ENCODE measurements at places on chromosomes 13 and 19.
A peak's percentile ranks its signal among the peaks of the same experiment; 100 is the strongest.

- no peak for DNase-seq
Measured at GRCh38 chr19:35438527-35438926, 9.5 kb upstream of the FFAR2 start.

DNA sequence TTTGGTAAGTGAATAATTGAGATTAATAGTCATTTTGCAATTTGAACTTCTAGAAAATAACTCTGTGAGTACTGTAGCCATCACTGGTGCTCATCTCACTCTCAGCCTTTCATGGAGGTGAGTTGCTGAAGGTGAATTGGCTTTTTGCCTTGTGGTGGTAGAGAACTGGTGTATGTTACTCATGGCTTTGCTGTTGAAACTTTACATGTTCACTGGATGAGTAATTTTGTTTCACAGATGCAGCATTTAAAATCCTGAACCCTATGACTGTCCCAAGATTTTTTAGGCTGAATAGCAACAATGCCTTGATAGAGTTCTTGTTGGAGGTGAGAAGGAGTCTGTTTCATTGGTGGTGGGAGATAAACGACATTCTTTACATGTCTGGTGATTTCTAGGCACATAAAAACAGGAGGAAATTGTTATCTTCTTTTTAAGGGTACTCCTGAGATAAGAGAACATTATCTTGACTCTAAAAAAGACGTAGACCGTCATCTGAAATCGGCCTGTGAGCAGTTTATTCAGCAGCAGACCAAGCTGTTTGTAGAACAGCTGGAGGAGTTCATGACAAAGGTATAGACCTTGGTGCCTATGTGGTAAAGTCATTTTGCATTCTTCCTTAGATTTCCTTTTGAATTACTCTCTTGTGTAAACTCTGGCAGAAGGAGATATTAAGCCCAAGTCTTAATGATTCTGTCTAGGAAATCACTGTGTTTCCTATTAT, 53.9 kb downstream of the COG3 start:
- DNase-seq, result no peak

GRCh38 chr19:798415-799075, 1.3 kb downstream of the PTBP1 start:
- DNase-seq, result peak; percentile 23

- no peak for DNase-seq
Measured at GRCh38 chr13:27820524-27821482, 28.5 kb downstream of the GSX1 start.

DNA sequence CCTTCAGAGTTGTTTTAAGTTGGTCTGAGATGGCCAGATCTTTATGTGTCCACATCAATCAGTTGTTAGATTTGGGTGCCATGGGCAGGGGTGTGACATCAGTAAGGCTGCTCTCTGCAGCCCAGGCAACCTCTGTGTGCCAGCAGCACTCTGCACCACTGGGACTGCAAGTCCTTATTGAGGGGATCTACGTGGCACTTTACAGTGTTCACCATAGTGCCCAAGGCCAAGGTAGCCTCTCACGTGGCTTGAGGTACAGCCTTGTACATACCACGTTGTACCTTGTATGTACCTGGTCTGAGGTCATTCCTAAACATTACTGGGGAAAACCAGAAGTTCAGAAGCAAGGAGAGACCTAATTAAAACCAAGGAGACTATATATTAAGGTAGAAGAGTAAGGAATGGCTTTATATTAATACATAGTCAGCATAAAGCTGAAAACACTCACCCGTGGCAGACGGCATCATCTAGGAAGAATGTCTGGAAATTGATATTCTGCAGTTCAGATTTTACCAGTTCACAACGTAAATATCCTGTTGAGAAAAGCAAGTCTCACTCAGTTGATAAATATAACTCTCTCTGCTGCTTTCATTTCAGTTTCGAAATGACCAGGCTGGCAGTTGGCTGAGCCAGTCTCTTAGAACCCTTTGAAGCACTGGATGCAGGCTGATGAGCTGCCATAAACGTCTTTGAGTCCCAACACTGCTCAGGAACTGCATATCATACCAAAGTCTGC, 128.8 kb downstream of the ZDHHC20 start:
- no peak for DNase-seq

DNA sequence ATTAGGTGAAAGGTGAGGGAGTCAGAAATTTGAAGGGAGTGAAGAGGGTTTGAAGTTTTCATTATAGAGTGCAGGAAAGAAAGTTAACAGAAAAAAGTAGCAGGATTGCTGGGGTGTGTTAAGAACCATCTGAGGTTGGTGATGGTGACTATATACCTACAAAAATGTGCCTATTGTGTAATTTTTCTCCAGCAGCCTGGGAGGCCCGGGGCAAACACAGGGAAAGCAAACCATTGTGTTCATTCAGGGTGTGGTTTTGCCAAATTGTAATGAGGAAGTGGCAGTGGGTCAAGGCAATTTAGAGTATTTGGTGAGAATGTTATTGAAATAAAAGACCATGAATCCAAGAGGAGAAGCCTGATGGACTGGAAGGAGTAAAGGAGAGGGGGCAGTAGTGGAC, 8.2 kb upstream of the SUCLA2 start:
- DNase-seq, result no peak

GRCh38 chr13:113448885-113449692, 4.2 kb downstream of the ADPRHL1 start:
- peak; percentile 43 for DNase-seq

- no peak for DNase-seq
Measured at GRCh38 chr13:50213526-50213925, 198.3 kb downstream of the KCNRG start.

- DNase-seq, result no peak
Measured at GRCh38 chr13:24894972-24895300, 131.0 kb downstream of the RNF17 start.

GRCh38 chr19:10514211-10515145, 2.8 kb downstream of the S1PR5 start:
- no peak for DNase-seq

DNA sequence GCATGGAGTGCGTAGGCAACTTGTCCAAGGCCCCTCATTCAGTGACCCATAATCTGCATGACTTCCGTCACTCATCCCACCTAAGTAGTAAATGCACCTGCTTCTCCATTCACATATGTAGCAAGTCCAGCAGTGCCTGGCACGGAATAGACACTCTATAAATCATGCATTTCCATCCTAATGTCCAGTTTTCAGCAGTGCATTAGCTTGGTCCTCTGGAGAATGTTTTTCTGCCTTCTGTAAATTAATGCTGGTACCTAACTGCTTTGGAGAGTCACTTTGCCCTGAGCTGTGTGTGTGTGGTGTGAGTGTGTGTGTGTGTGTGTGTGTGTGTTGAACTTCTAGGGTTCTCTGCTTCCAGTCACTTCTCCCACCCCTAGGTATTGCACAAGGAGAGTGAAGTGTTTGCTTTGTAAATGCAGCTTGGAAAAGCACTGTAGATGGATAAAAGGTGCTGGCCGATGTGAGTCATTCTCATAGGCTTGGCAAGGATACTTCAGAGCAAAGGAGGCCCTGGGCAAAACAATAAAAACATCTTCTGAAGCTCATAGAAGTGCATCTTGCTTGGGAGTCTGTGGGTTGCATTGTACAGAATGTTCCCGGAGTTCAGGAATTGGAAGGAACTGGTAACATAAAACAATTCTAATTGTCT, 181.8 kb downstream of the KATNAL1 start:
- DNase-seq, result no peak

DNA sequence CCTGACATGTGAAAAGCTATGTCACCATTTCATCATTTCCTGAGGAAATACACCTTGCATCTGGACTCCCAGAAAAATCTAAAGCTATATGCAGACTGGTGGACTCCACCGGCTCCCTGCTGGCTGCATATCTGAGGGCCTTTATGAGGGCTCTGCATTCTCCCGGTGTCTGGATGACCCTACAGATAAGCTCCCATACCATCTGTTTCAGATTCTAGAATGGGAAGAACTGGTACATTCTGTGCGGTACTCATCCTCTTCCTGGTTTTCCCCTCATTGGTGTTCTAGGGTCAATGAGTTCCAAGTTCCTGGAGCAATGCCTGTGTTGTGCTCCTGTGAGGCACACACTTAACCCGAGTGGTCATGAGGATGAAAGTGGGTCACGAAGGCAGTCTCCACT, 60.4 kb downstream of the COL4A1 start:
- no peak for DNase-seq

- DNase-seq, result no peak
Measured at GRCh38 chr13:26050568-26051230, 1.1 kb downstream of the SHISA2 start.

- no peak for DNase-seq
Measured at GRCh38 chr13:30364133-30364532, 56.8 kb upstream of the KATNAL1 start.

- no peak for DNase-seq
Measured at GRCh38 chr19:12984143-12984627, 11.1 kb upstream of the NFIX start.

- no peak for DNase-seq
Measured at GRCh38 chr13:36207672-36208071, 6.7 kb downstream of the SOHLH2 start.
